ENCODE measurements at places on chromosomes 11 and 22.

DNA sequence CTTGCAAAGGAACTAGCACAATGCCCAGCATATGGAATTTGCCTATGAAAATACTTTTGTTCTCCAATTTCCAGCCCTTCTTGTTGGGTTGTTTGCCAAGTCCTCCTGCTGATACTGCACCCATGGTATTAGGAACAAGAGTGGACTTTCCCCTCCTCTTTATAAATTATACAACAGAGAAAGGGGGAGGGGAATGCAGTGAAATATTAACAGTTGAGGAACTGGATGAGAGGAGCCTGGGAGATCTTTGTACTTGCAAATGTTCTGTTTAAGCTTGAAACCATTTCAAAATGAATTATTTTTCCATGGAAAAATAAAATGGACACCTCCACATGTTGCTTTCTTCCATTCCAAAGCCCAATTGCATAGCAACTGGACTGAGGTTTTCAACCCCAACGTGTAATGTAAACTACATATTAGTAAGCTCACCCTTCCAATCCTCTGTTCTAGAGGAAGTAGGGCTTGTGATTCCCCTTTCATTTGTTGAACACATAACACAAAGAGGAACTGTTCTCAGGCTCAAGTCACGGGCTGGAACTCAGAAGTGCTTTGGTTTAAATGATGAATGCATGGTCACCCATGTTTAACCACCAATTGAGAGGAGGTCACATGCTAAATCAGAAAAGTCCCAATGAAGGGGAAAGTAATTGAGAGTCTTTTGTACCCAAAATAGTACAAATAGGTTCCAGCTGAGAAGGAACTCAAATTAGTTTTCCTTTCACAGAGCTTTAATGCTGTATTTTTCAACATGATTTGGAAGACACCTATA lies 66.2 kb upstream of the ZC3H12C start:
- DNase-seq = no peak

- peak; percentile 34 for DNase-seq
Measured at GRCh38 chr22:19291218-19291579, 320 bp downstream of the CLTCL1 start.

DNA sequence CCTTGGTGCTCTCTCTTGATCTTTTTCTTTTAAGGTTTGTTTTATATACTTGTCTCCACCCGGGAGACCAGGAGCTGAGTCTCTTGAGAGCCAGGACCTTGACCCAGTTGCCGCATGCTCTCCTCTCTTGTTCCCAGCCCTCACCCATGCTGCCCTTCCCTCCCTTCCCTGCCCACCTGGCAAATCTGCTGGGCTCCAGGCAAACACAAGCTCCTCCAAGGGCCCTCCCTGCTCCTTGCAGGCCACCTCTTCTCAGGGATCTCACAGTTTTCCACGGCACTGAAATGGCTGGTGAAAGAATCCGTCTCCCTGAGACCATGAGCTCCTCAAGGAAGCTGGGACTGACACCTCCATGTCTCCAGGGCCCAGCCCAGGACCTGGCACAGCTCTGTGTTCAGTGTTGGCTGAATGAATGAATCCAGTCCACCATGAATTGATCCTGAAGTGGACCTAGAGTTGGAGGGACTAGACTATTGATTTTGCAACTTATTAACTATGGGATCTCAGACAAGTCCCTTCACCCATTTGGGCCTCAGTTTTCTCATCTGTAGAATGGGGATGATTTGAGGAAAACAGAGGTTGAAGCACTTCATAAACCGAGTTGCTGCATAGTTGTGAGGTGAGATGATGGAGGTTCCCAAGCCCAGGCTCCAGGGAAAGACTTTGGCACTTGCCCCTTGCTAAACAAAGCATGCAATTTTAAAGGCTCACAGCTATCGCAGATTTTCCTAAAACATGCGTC lies 25.1 kb upstream of the FBLN1 start:
- DNase-seq = no peak

DNA sequence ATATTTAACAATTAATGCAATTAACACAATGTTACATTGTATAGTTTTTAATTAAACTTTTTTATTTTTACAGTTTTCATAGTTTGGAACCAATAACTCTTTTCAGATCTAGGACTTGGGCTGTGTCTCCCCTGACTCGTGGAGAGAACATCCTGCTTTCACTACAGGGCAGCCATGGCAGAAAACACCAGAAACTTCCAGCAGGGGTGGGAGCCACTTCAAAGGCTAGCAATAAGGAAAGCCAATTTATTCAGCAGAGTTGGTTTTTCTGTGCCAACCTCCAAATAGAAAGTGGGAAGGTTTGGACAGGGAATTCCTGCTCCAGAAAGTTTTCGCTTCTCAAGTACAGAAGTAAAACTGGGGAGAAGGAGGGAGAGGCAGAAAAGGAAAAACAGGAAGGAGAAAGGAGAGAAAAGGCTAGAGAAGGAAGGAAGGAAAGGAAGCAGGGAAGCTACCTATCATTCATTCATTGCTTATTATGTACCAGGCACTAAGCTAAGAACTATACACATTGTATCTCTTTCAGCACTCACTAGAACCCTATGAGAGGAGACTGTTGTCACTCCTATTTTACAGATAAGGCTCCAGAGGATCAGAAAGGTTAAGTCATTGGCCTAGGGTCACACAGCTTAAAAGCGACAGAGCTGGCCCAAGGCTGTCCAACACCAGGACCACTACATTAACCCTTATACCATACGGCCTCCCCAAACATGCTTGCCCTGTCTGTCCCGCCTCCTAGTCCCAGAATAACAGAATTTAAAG lies 54.8 kb upstream of the CREB3L1 start:
- DNase-seq = no peak

DNA sequence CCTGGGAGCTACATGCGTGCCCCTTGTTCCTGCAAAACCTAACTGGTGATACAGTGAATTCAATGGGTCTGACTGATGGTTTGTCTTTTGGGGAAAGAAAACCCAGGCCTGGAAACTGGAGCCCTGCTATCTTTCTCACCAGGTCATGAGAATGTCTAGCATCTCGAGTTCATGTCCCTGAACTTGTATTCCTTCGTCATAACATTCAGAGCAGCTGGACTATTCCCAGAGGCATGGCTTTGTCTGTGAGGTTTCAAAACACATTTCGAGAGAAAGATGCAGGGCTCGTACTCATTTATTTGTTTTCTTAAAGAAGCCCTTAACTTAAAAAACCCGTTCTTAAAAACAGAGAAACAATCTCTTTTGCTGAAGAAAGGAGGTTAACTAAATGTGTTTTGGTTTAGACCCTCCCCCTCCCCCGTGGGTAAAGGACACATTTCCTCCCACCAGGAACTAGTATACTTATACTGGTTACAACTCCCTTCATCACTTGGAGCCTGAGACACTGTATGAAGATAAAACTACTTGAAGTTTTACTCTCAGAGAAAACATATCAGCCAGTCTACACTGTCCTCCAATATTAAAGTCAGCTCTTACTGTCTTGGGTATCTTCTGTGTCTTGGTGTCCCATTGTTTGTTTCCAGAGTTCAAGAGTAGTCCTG lies 43.2 kb downstream of the ME3 start:
- DNase-seq = no peak

All from activated naive CD8-positive, alpha-beta T cell treated with anti-CD3 and anti-CD28 coated beads, Interleukin-2, amount 50 U/mL, for 24 hours (primary cell).